ENCODE measurements at places on chromosomes 7 and 10.

- no peak for DNase-seq
Measured at GRCh38 chr10:68831961-68832455, 4.7 kb downstream of the STOX1 start.

GRCh38 chr10:110387983-110388686, 83.4 kb upstream of the SMNDC1 start:
- DNase-seq: peak; percentile 87

DNA sequence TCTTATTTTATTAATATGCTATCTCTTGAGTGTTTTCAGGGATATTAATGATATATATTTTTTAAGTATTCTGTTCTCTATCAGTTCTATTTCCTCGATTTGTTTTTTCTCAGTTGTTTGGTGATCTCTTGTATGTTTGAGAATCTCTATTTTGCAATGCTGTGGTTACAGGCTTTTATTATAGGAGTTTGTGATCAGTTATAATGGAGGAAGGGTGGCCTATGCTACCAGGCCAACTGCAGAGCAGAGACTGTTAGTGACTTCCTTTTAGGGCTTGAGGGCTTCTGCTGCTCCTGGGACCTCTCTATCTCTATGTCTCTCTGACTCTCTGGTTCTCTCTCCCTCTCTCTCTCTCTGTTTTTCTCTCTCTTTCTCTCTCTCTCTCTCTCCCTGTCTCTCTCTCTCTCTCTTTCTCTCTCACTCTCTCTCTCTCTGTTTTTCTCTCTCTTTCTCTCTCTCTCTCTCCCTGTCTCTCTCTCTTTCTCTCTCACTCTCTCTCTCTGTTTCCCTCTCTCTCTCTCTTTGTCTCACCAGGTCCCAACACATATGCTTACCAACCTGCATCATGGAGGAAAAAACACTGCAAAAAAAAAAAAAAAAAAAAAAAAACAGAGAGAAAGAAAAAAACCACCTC, 69.4 kb upstream of the CAV2 start:
- no peak for DNase-seq

GRCh38 chr7:91503934-91504555, 239.8 kb downstream of the FZD1 start:
- DNase-seq: no peak

DNA sequence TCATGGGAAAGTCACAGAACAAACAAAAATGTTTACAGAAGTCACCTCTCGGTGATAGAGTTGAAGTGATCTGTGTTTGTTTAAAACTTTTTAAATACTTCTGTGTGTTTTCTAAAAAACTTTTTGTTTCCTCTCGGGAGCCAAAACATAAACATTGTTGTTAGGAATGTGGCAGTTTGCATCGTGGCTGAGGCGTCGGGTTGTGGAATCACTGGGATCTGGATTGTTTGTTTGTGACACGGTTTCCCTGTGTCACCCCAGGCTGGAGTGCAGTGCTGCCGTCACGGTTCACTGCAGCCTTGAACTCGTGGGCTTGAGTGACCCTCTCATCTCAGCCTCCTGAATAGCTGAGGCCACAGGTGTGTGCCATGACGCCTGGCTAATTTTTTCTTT, 29.0 kb upstream of the SUN1 start:
- no peak for DNase-seq

DNA sequence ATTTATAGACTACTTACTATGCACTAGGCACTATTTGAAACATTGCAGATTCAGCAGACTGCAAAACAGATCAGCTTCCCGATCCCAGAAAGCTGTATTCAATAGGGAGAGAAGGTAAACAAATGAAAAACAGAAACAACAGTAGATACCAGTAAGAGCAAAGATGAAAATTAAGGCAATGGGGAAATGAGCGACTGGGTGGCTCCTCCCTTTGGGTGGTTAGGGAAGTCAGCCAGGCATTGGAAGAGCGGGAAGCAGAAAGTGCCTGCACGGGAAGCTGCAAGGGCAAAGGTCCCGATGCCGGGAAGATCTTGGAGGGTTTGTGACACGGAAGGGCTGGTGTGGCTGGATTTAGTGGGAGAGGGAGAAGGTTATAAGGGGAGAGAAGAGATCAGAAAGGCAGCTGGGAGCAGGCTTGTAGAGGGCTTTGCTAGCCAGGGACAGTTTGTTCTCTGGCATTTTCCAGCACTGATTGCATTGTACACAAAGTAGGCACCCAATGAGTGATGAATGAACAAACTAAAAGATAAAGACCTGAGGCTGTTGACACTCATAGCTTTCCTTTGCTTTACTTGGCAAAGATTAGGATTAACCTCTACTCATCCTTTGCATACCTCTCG, 67.8 kb downstream of the NAMPT start:
- no peak for DNase-seq

DNA sequence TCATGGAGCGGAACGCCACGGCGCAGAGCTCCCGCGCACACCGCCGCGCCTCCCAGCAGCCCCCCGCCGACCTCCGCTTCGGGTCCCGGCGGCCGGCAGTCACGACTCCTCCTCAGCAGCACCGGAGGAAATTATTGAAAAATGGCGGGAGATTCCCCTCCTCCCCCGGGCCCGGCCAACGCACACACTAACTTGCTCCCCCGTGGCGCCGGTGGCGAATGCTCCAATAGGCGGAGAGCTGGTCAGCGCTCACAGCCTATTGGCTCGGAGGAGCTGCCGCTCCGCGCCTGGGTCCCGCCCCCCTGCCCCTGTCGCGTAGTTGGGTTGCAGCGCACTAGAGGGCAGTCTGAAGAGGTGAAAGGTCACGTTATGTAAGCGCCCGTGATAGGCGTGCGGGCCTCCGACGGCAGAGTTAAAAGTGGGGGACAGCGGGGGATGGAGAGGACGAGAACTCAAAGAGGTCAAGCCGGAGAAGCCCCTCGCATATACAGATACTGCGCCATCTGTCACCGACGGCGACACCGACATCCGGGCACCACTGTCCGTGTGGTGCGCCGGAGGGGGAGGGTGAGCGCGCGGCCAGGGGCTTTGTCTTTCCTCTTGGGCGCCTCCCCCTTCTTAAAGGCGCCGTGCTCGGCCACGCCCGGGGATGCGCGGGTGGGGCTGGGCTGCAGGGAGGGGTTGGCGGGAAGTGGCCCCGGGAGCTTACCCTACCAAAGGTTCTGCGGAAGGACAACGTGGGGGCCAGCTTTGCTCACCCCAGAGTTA, at the start of gene BAZ1B:
Gene BAZ1B (minus strand): TSS at position 189 of the 768 bp plus-strand sequence. CDS start 360 bp downstream, outside the sequence.
- peak; percentile 100 for DNase-seq

- DNase-seq: no peak
Measured at GRCh38 chr10:14524691-14525324, 194.1 kb upstream of the FRMD4A start.

DNA sequence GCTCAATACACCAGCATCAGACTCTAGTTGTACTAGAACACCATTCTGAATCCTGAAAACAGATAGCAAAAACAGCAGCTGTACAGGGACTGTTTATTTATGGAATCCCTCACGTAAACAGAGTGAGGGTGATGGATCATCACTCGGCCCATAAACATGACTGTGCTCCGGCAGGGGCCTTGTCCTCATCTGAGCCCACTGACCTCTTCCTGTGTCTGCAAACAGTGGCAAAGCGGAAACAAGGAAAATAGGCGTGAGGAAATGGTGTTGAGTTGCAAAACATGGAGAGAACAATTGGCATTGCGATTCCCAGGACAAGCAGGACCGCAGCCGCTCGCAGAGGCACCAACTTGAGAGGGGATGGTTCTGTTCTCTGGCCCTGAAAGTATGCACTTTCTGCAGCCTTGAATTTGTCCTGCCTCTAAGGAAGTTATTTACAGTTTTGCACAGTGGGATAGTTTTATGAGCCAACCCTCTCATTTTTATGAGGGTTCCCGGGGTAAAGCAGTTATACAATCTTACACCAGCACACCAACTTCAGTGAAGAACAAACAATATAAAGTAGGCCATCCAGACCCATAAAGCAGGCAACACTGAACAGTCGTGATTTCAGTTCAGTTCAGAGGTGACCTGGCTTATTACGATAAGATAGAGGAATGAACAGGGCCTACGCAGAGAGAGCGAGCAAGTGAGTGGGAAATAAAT, 248.0 kb upstream of the FZD8 start:
- DNase-seq: no peak

DNA sequence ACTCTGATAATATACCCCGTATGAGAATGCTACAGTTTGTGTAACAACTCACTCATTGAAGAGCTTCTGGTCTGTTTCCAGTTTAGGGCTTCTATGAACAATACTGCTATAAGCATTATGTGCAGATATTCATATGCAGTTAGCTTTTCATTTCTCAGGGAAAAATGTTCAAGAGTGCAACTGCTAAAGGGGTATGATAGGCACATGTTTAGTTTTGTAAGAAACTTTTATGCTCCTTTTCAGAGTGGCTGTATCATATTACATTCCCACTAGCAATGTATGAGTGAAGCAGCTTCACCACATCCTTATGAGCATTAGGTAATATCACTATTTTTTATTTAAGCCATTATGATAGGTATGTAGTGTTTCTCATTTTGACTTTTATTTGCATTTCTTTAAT, 182.6 kb upstream of the CXCL12 start:
- DNase-seq: no peak

DNA sequence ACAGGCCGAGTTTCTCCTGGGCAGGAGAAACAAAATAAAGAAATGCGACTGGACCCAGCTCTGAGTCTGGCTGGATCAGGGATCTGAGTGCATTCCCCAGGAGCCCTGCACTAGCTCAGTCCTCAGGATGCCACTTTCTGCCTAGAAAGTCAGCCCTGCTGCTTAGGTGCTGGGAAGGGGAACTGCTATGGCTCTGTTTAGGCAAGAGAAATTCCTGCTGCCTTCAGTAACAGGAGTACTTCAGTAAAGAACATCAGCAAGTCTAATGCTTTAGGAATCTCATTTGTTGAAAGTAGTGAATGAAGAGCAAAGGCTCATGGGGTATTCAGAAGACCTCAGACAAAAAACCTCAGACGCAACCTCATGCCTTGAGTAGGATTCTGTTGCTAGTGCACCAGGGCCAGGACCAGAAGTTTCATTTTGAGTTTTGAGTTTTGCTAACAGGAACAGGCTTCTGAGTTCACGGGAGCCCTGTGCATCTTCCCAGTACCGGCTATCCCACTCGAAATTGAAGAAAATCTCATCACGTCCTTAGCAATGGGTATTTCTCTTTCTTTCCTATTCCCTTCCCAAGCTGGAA, 170.8 kb upstream of the CDCA7L start:
- DNase-seq: peak; percentile 62

DNA sequence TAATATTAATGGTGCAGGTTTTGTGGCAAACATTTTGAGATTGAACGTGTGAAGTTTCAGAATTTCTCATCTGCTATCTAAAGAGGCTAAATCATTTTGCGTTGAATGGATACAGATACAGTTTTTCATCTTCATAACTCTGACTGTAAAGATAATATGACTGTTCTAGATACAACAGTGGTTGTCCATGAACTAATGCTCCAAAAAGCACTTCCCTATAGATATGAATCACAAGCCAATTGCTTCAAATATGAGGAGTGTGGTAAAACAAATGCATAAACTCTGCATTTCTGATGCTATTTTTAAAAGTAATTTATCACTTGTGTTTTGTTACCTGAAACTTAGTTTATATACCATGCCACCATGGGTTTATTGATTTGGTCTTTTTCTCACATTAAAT, 750.1 kb downstream of the MAGI2 start:
- no peak for DNase-seq

- DNase-seq: no peak
Measured at GRCh38 chr10:129516846-129517679, 50.0 kb downstream of the MGMT start.

Measured in GM12865 (cell line).